Gastroesophageal sphincter (tissue), 4 donors: ENCODE measurements at places on chromosomes 4 and X. TPM values are rescaled to one million over a fixed set of nuclear protein-coding genes. Genes with fewer than 3 reads are reported as not detected.

Gene CT83
- not detected for total RNA-seq

GRCh38 chrX:134338527-134338926 is 101.5 kb downstream of the CCDC160 start:
- ATAC-seq: no peak

GRCh38 chr4:188444500-188444899 is 305.3 kb downstream of the TRIML1 start:
- ATAC-seq: no peak

DNA sequence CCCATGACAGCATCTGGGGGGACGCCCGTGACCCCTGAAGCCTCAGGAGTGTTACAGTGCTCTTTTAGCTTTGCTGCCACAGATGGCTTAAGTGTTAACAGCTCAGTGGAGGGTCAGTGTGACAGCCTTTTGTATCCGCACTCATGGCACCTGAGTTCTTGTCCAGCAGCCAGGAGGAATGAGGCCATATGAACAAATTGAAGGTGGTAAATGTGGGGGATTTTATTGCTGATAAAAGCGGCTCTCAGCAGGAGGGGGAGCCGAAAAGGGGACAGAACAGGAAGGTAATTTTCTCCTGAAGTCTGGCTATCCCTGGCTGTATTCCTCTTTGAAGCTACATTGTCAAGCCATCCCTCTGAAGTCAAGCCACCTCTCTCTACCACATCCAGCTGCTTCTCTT is 441.0 kb downstream of the RAPGEF2 start:
- ATAC-seq: no peak

DNA sequence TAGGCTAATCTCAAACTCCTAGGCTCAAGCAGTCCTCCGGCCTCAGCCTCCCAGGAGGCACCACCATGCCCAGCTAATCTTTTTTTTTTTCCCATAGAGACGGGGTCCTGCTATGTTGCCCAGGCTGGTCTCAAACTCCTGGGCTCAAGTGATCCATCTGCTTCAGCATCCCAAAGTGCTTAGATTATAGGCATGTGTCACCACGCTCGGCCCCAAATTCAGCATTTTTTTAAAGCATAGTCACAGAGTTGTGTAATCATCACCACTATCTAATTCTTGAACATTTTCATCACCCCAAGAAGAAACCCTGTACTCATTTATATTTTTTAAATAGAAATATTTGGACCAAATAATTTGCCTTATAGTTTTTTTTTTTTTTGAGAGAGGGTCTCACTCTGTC is 10.3 kb downstream of the CENPI start:
- ATAC-seq: no peak

GRCh38 chr4:116512552-116512951 is 572.8 kb downstream of the TRAM1L1 start:
- no peak for ATAC-seq

GRCh38 chr4:7135389-7135746 is 57.0 kb upstream of the SORCS2 start:
- ATAC-seq: no peak

DNA sequence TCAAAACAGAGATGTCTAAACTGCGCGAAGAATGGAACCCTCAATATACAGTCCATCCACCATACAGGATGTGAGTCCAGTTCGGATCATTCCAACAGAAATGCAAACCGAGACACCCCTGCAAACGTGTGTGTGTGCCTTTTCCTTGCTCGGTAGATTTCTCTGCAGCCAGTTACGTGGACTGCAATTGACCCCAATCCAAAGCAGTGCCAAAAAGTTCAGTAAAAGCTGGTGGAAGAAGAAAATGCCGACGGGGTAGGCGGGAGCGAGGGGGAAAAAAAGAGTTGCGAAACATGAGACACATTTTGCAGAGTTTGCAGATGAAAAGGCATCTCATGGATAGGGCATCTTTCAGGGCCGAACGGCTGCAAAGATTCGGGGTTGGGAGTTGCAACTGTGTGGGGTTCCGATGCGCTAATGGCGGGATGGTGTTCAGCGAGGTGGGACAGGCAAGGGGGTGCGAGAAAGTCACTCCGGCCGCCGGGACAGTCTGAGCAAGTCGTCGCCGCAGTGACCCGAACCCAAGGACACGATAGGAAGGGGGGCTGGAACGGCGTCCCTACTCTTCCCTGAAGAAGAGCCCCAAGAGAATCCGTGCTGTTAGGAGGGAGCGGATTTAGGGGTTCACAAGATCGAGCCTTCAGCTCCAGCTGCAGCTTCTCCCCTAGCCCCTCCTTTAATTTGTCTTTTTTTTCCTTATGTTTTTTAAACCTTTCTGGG is 3.8 kb downstream of the PHOX2B start:
- ATAC-seq: no peak

DNA sequence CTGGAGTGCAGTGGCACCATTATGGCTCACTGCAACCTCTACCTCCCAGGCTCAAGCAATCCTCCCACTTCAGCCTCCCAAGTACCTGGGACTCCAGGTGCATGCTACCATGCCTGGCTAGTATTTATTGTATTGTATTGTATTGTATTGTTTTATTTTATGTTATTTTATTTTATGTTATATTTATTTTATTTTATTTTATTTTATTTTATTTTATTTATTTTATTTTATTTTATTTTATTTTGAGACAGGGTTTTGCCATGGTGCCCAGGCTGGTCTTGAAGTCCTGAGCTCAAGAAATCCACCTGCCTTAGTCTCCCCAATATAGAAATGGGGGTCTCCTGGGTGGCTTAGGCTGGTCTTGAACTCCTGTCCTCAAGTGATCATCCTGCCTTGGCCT is 42.6 kb downstream of the ELF2 start:
- no peak for ATAC-seq

- ATAC-seq: no peak
These were observed 1805.4 kb downstream of the C4orf33 start for GRCh38 chr4:130901321-130901720.

- ATAC-seq: no peak
These were observed 243.6 kb downstream of the NPFFR2 start for GRCh38 chr4:72275381-72275780.

DNA sequence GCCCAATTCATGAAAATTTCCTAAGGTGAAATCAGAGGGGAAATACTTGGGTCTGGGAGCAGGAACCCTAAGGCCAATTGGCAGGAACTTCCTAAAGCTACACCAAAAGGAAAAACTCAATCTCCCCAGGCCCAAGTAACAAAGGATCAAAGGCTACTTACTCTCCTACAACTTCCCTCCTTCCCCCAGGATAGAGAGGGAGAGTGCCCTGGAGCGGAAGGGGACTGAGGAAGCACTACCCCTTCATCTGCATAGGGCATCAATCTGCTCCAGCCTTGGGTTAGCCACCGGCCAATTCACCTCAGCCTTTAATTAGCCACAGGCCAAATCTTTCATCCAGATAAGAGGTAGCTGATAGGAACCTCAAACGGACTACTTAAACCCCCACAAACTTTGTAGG is 55.0 kb downstream of the SLC34A2 start:
- ATAC-seq: no peak

GRCh38 chr4:162700815-162701361 is 465.8 kb downstream of the NAF1 start:
- ATAC-seq: no peak

- peak; percentile 39 for ATAC-seq
These were observed 135.3 kb downstream of the SHROOM3 start for GRCh38 chr4:76570141-76570973.

DNA sequence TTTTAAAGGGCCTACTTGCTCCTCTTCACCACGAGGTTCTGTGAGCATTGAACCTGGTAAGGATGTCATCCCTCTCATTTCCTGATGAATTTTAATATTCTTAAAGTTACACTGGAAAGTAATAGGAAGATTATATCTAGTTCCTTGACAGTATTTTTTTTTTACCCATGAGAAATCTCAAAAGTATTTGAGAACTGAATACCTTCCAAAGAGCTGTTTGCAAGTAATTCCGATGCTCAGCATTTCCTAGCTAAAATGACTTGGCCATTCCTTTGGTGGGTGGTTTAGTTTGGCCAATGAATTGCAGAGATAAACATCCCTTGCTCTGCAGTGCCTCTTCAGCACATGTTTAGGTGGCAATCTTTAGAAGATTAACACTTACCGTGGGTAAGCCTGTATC is 110.2 kb upstream of the WDR1 start:
- no peak for ATAC-seq

DNA sequence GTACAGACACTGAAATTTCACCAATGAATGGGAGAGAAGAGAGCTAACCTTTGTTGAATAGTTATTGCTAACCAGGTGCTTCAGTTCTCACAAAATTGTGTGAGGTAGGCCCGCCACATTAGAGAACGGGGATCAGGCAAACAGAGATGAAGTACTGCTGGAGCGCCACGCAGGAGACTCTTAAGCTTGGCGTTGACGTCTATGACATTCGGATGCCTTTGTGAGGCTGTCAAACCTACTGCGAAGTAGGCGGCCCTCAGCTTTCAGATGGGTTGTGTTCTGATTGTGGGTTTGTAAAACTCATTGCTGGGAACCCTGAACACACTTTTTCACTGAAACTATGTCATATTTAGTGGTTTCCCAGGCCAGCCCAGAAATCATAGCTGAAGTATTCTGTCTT is 173.6 kb downstream of the CBR4 start:
- ATAC-seq: no peak

Gene RIPPLY1
- not detected for total RNA-seq

DNA sequence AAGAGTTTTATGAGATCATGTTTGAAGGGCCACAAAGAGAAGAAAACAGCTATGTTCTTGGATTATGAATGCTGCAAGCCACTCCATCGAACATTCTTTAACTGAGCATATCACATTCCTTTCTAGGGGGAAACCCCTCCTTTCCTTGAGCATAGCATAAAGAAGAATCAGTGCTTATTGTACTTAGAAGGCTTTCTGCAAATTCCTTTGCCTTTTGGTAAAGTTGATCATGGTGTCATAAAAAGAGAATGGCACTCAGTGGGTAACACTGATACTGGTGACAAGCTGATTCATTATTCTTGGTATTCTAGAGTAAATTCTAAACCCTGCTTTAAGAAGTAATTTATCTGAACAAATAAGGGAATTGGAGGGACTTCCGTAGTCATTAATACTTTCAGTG is 88.5 kb upstream of the GPR34 start:
- no peak for ATAC-seq

Gene CXCL13
- not detected for total RNA-seq

DNA sequence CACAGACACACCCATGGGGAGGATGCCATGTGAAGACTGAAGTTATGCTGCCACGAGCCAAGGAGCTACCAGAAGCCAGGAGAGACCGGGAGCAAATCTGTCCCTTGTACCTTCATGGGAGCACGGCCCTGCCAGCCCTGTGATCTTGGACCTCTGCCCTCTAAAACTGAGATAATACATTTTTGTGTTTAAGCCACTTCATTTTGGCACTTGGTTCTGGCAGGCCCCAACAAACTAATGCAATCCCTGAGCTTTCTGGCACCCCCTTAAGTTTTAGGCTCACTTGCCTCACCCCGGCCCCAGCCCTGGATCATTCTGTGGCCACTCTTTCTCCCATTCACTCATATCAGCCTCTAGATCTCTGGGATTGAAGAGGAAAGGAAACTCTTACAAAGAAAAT is 35.4 kb downstream of the SEL1L3 start:
- ATAC-seq: no peak

Gene EMD
- total RNA-seq: 50.6 TPM

GRCh38 chrX:68146054-68146453 is 287.2 kb downstream of the OPHN1 start:
- no peak for ATAC-seq

Gene SCRG1
- 2.3 TPM for total RNA-seq

Gene CT47A1
- total RNA-seq: not detected

Gene STS
- 5.9 TPM for total RNA-seq
